ENCODE measurements at places on chromosomes 13 and 19. TPM values are rescaled to one million over a fixed set of nuclear protein-coding genes. Genes with fewer than 3 reads are reported as not detected.

GRCh38 chr19:40705362-40705651 lies 11.4 kb downstream of the COQ8B start:
- DNase-seq, result no peak

GRCh38 chr19:8323781-8324185 lies 2.5 kb downstream of the RPS28 start:
- DNase-seq, result no peak

DNA sequence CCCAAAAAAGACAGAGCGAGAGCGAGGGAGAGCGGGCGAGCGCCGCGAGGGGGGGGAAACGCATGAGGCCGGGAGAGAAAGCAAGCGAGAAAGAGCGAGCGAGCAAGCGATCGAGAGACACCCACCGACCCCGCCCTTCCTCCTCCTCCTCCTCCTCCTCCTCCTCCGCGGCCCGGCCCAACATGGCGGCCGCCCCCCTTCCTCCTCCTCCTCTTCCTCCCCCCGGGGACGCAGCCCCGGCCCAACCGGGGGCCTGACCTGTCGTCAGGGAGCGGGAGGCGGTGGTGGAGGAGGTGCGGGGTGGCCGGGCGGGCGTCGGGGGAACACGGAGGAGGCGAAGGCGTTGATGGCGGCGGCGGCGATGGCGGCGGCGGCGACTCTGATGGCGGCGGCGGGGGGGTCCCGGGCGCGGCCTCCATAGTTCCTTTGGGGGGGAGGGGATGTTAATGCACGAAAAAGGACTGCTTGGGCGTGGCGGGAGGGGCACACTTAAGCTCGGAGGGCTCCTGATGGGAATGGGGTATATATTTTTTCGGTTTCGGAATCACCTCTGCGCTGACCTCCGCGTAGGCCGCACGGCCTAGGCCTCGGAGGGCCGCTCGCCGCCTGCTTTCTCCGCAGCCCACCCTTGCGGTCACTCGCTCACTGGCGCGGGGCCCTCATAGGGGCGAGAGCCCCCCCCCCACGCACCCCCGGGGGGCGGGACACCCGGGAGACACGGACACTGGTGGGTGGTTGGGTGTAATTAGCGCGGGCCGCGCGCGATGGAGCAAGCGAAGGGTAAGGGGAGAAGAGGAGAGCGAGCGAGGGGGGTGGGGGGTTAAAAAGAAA lies 1.2 kb downstream of the ZC3H4 start:
- DNase-seq, result peak; percentile 94

GRCh38 chr19:18735752-18736151 lies 52.3 kb downstream of the CRTC1 start:
- DNase-seq, result no peak

GRCh38 chr13:80361298-80361697 lies 20.4 kb upstream of the SPRY2 start:
- no peak for DNase-seq

DNA sequence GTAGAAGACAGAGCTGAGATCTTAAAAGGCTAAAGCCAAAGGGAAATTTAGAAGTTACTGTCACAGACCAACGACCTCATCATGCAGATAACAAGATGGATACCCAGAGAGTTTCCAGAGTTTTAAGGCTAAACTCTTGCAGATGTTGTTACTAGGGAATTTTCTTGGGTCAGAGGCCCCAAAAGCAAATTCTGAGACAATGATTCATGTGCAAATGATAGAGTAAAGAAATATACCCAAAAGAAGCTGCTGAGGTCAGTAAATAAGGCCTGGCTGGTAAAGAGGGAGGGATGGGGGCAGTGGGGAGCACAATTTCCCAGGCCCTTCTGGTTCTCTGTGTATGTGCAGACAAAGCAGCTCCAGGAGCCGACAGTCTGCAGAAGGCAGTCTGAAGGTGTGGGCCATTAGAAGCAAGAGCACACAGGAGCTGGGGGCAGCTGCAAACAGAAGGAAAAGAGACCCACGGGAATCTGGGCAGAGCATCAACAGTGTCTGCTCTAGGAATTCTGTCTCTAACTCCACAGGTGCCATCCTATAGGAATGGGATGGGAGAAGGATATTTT lies 330.8 kb downstream of the TBC1D4 start:
- no peak for DNase-seq

DNA sequence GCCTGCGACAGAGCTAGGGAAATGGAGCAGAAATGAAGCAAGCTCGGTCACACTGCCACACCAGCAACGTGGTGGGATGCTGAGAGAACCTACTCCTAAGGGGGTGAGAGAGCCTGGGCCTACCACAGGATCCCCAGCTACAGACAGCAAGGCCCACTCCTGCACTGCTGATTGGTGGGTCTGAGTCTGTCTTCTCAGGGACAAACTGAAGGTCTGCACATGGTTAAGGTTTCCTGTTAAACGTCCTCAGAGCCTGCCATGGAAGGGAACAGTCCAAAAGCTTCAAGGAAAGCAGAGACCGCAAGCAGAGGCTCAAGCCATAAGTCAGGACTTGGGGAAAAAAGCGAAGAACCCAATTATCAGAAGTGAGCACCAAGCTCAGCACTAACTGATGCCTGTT lies 53.5 kb upstream of the MED4 start:
- no peak for DNase-seq

GRCh38 chr13:51614350-51614786 lies 30.1 kb downstream of the WDFY2 start:
- DNase-seq, result no peak

GRCh38 chr13:97124915-97125809 lies 97.0 kb upstream of the MBNL2 start:
- no peak for DNase-seq

DNA sequence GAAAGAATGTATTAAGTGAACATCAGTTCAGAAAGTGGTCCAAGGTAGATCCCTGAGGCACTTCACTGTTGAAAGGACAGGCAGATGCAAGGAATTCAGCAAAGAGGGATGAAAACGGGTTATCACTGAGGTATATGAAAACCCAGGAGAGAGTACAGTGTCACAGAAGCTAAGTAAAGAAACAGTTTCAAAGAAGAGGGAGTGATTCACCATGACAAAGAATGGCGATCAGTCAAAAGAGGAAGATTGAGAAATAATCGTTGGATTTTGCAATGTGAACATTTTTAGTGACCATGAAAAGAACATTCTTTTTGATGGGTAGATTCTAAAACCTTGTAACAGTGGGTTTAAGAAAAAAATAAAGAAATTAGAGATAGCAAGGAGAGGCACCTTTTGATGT lies 99.3 kb downstream of the EPSTI1 start:
- DNase-seq, result no peak

DNA sequence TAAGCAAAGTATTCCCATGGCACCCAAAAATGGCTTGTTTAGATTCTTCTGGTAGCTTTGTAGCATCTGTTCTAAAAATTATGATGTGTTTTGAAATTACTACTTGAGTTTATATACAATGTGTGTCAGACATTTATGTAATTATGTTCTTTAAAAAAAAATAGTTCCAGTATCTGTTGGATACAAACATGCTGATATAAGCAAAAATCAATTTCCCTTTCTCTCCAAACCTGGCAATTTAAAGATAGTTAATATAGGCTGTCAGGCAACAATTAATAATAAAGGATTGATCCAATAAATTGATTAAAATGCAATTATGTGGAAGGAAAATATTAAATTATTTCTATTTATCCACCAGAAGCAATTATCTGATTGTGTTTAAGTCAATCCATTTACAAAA lies 41.7 kb downstream of the OXGR1 start:
- no peak for DNase-seq

GRCh38 chr19:8115805-8116396 lies 33.5 kb downstream of the FBN3 start:
- no peak for DNase-seq

DNA sequence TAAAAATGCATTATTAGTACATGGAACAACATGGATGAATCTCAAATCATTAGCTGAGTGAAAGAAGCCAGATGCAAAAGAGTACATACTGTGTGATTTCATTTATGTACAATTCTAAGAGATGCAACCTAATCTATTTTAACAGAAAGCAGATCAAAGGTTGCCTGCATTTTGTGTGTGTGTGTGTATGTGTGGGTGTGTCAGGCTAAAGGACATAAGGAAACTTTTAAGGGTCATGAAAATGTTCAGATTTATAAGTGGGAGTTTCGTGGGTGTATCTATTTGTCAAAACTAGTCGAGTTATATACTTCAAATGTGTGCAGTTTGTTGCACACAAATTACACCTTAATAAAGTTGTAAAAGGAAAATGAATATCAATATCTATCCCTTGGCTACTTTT lies 17.9 kb upstream of the NEK3 start:
- DNase-seq, result no peak

DNA sequence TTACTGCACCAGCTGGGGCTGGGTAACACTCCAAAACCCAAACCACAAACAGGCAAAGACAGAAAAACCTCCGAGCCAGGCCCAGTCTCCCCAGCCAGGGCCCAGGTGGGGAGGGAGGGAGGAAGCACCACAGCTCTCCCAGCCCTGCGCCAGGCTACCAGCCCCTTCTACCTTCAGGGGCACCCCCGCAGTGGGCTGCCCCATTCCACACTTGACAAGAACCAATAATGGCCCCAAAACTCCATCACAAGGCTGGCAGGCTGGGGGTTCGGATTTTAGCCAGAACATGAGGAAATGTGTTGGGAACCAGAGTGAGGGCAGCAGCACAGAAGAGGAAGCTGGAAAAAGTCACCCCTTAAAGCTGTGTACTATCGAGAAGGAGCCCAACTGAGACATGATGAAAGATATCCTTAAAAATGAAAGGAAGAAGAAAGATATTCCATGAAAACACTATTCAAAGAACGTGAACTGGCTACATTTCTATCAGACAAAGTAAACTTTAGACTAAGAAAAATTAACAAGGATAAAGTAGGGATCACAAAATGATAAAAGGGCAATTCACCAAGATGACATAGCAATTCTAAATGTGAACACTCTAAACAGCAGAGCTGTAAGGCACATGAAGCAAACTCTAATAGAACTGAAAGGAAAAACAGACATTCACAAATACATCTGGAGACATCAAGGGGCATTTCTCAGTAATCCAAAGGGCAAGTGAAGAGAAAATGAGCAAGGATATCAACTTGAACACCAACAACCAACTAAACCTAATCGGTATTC lies 12.9 kb downstream of the TUBGCP3 start:
- DNase-seq, result no peak

DNA sequence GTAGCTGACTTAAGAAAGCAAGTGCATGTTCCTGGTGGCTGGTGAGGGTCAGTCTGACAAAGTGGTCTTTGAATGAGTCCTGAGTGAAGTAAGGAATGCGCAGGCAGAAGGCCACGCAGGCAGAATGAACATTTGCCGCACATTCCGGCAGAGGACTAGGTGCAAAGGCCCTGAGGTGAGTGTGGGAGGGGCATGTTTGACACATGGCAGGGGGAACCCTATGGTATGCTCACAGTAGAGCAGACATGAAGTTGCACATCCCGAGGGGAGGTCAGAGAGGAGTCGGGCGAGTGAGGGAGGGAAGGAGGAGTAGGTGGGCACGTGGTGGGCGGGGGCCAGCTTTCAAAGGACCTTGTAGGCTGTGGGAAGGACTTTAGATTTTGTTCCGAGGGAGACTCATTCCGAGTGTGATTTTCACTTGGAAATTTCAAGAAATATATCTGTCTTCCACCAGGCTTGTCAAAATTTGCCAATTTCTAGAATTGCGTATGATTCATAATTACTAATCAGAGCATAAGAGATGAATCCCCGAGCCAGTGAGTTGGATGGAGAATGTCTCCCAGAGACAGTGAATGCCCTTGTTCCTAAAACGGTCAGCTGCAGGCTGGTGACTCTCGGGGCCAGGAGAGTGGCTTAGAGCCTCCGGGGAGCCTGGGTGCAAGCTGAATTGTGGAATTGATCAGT lies 40.3 kb downstream of the ERICH6B start:
- DNase-seq, result no peak

DNA sequence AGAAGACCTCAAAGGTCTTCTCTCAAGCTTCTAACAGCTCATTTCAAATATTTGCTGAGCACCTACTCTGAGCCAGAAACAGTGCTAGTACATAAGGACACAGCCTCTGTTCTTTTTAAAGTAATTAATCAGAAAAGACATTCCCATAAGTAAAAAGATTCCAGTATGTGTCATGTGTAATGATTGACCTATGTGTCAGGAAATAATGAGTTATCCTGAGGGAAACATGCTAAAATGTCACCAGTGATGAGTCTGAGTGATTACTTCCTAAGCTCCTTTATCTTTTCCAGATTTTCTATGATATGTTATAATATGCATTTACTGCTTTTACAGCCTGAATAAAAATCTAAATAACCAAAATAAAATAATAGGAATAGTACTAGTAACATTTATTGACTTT lies 107.6 kb downstream of the SLC25A15 start:
- DNase-seq, result no peak

GRCh38 chr19:9008667-9009066 lies 1.5 kb downstream of the MUC16 start:
- no peak for DNase-seq

- no peak for DNase-seq
Measured at GRCh38 chr19:53158119-53158656, 665 bp downstream of the ZNF347 start.

GRCh38 chr13:28408235-28408848 lies 86.6 kb downstream of the FLT1 start:
- no peak for DNase-seq

ZFP14 gene
- total RNA-seq, result 3.4 TPM

PLK5 gene
- not detected for total RNA-seq

ACER1 gene
- total RNA-seq, result not detected

GIPC3 gene
- 1.8 TPM for total RNA-seq

RDH8 gene
- total RNA-seq, result not detected

KXD1 gene
- total RNA-seq, result 90.9 TPM

MYPOP gene
- total RNA-seq, result 10.2 TPM

TINCR gene
- total RNA-seq, result 0.48 TPM

CD22 gene
- total RNA-seq, result 1.3 TPM

PGLYRP1 gene
- total RNA-seq, result 1.6 TPM

Measured in mesenteric fat pad (tissue), 1 donor.